ENCODE measurements at places on chromosomes 2 and 18.

GRCh38 chr2:107735201-107735600 is 91.5 kb upstream of the RGPD4 start:
- DNase-seq: no peak

DNA sequence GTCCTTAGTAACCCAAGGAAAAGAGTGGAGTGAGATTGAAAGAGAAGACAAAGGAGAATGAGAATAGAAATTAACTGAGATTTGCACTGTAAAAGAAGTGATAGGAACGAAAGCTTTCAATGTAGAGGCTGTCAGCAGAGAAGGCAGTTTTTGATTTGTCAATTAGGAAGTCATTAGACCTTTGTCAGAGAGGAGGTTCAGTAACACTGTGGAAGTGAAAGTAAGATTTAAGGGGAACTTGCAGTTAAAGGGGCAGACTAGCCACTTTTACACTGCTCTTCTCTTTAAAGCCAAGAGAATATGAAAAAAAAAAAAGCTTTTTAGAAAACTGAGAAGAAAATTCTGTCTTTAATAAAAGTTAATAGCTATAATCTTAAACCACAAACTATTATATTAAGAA is 11.5 kb upstream of the KYNU start:
- DNase-seq: no peak

DNA sequence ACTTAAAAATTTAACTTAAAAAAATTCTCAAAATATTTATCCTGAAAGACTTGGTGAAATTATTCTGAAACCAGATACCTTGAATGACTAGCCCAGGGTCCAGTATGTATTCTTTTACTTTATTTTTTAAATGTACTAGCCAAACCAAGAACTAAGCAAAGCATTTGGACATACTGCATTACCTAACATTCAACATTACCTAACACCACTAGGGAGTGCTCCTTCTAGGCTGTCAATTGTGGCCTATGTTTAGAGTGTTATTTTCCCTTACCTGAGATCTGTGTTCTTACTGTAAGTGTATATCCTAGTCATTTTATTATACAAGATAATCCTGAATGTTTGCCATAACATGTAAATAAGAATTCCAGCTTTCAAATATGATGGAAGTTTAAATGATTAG is 496.6 kb downstream of the PTPRM start:
- DNase-seq: no peak

DNA sequence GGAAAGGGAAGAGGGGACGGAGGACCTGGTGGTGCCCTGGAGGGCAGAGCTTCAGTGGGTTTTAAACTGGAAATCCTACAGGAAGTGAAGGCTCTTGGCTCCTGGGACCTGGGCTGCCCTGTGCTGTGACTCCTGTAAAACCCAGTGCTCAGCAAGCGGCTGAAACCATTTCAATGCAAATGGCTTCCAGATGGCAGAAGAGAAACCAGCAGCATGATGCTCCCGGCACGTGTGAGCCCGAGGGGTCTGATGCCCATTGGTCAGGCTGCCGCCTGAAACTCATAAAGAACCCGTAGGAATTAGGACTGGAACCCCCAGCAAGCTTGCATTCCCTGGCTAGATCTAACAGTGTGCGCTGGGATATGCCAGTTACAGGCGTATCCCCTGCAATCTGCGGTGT is 109.2 kb upstream of the THOC1 start:
- no peak for DNase-seq

DNA sequence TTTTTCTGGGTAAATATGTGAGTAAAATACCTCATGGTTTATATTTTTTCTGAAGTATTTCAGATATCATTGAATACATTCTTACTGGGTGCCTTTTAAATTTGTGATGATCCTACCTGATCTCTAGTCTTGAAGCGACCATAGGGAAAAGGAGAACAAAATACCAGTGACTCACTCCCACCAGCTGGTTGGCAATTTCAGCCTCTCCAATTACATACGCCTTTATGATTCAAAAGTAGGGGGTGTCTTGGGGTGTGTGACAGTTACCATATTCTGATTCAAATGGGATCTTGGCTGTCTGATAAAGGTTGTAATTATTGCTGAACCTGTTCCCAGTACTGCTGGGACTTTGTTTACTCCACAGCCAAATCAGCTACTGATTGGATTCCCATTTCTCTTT is 175.9 kb upstream of the NXPH2 start:
- no peak for DNase-seq

DNA sequence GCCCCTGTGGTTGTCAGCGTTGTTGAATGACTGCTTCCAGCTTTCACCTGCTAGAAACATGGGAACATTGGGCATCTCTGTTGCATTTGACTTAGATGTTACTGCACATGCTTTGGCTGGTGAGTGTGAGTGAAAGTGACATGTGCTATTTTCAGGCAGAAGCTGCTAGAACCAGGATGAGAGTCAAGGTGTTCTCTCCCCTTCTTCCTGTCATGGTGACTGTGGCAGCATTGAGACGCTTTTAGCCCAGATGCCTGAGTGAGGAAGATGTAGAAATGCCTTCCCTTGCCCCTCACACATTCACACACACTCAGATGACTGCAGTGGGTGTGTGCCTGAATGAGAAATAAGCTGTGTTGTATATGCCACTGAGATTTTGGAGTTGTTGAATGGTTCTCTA is 220.2 kb downstream of the PTPRM start:
- DNase-seq: no peak

- DNase-seq: no peak
Observed at GRCh38 chr18:46013484-46014189, 46.5 kb upstream of the EPG5 start.

DNA sequence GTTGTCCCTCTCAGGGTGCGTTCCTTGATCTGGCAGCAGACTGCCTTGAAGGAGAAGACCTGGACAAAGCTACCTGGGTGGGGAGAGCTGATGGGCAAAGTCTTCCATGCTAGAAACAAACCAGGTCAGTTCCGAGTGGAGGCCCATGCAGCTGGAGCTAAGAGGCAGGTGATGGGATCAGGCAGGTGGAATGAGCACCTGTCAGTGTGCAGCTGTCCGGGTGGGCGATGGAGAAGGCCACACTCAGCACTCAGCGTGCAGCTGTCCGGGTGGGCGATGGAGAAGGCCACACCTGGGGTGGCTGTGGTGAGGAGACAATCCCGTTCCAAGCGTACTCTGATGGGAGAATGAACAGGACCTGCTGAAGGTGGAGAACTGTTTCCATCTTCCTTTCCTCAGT is 237.3 kb upstream of the MYT1L start:
- DNase-seq: no peak

DNA sequence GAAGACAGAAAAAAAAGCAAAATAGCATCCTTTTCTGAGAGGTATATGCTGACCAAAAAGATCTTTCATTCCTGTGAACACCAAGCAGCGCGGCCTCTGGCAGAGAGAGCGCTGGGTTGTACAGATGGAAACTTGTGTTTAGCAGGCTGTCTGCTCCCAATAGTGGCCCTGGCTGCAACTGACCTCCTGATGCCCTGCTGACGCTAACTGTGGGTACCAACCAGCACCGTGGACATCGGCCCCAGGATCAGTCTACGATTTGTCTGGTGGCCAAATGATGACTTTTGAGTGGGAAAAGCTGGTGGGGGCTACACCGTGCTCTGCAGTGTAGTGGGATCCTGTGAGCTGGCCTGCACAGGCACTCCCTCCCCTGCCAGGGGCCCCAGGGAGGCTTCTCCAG is 15.7 kb downstream of the COA5 start:
- no peak for DNase-seq
